NCI-H510A (cell line): ENCODE measurements at places on chromosomes 11 and 22.

GRCh38 chr11:95014184-95014821 is 10.8 kb upstream of the KDM4E start:
- no peak for DNase-seq

- no peak for DNase-seq
Observed at GRCh38 chr11:114586797-114587196, 8.8 kb downstream of the NXPE4 start.

DNA sequence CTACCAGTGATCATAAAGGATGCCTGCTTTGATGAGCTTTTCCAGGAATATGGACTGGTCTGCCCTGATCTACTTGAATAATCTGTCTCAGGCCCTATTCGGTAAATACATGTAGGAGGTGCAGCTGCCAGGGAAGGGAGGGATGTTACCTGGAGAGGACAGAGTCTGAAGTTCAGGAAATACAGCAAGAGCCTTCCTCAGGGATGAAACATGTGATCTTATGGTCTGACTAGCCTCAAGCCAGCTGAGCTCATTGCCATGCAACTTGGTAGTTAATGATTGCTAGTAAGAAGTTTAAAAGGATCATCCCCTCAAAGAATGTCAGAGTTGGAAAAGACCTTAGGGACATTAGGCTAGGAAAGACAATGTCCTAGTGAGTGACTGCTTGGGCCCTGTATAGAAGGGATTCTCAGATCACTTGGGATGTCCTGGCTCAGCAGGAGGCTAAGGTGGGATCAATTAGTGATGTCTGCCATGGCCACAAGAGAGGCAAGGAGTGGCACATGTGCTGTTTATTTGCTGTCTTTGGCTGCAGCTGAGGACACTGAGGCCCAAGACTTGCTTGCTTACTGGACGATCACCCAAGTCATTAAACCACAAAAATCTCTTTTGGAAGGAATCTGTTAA is 18.5 kb downstream of the PTPRJ start:
- no peak for DNase-seq

DNA sequence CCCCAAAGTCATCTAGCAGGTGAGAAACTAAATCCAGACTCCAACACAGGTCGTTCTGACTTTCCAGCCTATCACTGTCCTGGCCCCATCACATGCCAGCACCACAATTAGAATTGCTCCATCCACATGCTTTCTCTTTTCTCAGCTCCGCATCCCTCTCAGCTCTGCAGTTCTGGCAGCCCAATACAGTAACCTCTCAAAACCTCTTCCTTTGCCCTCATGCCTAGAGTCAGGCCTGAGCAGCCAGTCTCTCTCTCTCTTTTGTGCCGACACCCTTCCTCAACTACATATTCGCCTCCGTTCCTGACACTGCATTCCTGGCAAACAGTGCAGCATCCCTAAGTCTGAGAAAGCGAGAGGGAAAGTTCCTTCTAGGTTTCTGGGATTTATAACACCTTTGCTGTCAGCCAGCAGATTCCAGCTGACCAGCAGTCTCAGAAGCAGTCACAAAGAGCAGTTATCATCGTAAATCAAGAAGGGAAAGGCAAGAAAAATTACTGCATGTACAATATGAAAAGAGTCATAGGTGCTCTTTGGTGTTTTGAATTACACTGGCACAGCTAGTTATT is 258.0 kb downstream of the FAT3 start:
- no peak for DNase-seq

GRCh38 chr11:60785136-60785535 is at the start of gene MS4A10:
TSS of gene MS4A10 (plus strand) at chr11:60785333. CDS start at chr11:60790336, 5,003 bp downstream.
- DNase-seq: no peak

DNA sequence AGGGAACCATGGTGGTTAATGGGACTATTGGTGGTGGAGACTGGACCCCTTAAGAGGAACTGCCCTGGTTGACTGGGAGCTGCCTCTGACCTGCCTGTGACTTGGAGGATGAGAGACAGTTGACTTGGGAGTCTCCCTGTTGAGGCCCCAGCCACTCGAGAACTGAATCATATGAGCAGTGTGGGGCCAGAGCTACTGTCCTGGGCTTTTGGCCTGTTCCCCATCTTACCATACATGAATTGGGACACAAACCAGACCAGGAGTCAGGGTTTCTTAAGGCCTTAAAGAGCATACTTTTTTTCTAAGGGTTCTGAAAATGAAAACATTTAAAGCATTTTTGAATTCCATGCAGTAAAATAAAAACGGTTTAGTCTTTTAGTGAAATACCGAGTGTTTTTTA is 92.8 kb downstream of the TEAD1 start:
- no peak for DNase-seq

DNA sequence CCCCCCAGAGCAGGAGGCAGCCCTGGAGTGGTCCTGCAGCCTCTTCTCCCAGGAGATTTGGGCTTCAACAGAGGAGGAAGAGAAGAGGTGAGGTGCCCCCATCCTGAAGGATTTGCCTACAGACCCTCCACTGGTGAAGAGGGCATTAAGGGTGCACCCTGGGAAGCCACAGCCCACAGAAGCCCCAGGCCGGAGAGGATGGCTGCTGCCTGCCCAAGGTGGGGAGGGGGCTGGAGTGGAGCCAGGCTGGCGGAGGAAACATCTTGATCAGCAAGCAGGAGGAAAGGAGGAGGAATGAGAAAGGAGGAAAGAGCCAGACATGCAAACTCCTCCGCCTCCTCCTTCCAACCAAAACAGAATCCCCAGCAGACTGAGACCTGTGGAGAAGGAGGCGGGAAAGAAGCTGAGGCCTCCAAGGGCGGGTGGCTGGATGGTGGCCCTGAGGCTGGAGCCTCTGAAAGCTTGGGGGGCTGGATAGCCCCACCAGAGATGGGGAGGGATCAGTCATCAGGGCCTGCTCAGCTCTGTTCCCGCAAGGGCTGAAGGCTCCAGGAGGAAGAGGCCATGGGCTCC is 31.3 kb downstream of the ARRB1 start:
- DNase-seq: no peak

GRCh38 chr22:31790240-31790639 is 36.4 kb downstream of the DEPDC5 start:
- DNase-seq: no peak

DNA sequence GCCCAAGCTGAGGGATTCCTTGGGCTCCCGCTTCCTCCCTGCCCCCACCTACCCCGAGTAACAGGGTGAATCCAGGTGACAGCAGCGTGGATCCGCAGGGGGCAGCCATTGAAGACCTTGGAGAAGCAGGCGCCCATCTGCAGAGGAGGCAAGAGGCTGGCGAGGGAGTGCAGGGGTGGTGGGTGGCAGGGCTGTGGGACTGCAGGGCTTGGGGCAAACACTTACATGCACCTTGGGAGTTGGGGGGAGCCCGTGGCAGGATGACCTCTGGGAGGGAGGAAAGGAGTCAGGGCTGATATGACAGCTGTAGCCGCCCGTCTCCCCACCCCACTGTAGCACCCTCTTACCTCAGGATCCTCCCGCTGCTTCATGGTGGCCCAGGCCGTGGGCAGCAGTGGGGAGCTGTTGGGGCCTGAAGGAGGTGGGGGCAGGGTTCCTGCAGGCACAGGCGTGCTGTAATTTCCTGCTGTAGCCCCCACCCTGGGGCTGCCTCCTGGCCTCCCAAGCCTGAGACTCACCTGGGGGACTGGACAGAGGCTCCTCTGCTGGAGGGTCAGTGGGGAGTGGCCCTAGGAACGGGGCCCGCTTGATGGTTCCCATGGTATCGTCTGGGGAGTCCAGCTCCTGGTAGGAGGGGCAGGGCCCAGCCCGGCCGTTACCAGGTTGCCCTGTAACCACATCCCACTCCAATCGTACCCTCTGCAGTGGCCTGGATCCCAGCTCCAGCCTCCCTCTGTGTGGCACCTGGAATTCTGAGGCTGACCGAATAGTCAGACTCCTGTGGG is 6.1 kb downstream of the MAP4K2 start:
- no peak for DNase-seq

GRCh38 chr11:19199771-19200170 is 2.0 kb downstream of the CSRP3 start:
- DNase-seq: no peak

GRCh38 chr11:49432242-49432848 is 223.9 kb upstream of the FOLH1 start:
- peak; percentile 5 for DNase-seq

DNA sequence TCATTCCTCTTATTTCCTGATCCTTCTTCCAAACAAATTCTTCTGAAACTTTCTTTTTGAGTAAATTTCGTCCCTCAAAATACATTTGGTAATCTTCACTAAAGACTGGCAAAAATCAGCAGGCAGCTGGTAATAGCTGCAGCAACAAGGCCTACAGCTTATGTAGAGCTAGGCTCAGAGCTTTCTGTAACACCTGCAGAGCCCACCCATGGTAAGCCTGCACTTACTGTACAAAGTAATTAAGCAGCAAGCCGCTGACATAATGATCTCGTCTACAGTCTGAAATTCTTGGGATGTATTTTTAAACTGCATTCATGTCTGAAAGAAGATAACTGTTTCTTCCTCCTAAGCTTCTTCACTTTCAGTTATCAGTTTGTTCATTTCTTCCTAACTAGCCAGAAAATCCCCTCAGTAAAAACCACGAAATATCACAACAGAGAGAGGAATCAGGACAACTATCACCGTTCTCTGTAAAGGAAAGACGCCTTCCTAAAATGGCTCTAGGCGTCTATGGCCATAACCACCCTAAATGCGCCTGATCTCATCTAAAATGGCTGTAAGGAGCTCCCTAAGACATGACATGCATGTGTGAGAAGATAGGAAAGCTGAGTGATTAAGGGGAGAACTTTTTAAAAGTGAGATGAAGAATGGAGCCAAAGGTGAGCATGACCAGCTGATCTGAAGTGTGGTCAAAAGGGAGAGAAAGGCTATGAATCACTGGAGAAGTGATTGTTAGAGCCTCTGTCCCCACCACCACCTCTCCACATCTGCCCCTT is 56.2 kb downstream of the DENND5A start:
- no peak for DNase-seq

GRCh38 chr22:38081941-38082828 is 1.8 kb downstream of the SLC16A8 start:
- no peak for DNase-seq

DNA sequence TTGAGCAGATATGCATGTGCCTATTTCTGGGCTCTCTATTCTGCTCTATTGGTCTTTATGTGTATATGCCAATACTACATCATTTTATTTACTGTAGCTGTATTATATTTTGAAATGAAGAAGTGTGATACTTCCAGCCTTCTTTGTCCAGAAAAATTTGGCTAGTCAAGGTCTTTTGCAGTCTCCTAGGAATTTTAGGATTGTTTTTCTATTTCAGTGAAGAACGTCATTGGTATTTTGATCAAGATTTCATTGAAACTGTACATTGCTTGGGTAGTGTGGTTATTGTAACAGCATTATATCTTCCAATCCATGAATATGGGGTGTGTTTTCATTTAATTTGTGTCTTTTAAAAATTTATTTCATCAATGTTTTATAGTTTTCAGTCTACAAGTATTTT is 400.3 kb downstream of the AASDHPPT start:
- no peak for DNase-seq

- no peak for DNase-seq
Observed at GRCh38 chr11:97118614-97119200, 728.9 kb downstream of the JRKL start.

DNA sequence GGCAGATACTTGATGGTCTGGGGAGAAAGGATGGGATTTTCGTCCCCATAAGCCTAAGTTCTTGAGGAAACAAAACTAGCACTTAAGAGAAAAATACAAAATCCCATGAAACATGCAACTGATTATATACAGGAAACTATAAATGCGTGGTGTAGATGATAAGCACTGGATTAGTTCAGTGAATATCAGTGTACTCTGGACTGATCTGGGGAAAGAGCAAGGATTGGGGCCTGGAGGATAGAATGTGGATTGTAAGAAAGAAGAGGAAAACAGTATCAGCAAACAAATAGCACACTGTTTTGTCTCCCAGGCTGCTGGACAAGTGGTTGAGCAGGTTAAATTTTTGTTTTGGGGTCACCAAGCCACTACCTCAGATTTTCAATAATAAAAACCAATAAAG is 49.8 kb downstream of the DCUN1D5 start:
- DNase-seq: no peak
